ENCODE measurements at places on chromosomes 11 and 22.

DNA sequence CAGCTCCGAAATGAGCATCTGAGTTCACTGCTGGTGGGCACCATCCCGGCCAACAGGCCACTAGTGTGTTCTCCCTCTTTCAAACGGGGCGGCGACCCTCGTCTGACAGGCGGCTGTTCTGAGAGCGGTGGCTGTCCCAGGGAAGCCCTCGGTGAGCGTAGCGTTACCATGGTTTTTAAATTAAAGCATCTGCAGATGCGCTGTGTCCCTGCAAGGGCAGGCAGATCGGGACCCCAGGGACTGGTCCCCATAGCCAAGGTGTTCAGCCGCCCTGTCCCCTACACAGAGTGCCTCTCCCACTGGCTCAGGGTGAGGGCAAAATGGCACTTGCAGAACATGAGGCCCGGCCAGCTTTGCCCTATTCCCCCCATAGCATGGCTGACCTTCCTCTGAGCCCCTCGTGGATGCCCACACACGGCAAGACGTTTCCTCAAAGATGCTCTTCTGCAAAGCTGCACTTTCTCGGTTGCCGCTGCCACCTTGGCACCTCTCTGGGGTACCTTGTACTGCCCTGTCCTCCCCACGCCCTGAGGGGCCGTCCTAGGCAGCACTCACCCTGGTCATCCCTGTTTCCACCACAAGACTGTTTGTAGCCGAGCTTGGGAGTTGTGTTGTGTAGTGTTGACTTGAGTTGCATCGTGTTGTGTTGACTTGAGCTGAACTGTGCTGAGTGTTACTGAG, 51.9 kb upstream of the KCNQ1OT1 start:
- H3K27ac ChIP-seq = no peak overlapping the region
- no peak for DNase-seq
- no peaks in the 10 kb centered on the region for H3K4me1 ChIP-seq
- no peaks in the 10 kb centered on the region for H3K36me3 ChIP-seq
- H3K4me3 ChIP-seq = no peak overlapping the region

- no peaks in the 10 kb centered on the region for H3K4me1 ChIP-seq
- H3K4me3 ChIP-seq = no peak overlapping the region
- no peak for DNase-seq
- H3K36me3 ChIP-seq = peaks cover 7% of the 10 kb centered on the region
- no peak overlapping the region for H3K27ac ChIP-seq
Observed at GRCh38 chr11:129574431-129574830, 198.8 kb downstream of the BARX2 start.

DNA sequence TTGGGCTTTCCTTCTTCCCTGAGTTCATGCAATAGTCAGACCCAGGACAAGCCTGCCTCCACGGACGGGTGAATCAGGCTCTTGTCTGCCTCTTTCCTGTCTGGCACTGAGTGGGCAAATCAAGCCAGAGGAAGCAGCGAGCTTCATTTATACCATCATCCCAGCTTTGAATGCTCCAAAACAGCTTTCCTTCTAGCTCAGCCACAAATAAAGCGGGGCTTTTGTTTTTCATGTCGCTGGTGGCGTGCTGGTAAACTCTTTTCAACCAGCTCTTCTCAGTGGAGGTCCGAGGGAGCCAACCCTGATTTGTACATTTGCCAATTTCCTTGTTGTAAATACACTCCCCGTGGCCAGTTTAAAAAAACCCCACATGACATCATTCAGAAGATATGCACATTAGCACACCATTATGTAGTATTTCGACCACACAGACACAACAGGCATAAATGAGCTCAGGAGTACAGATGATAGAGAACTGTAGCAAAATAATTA, 8.6 kb downstream of the C11orf91 start:
- no peaks in the 10 kb centered on the region for H3K36me3 ChIP-seq
- H3K4me1 ChIP-seq = peaks cover 52% of the 10 kb centered on the region
- no peak overlapping the region for H3K4me3 ChIP-seq
- H3K27me3 ChIP-seq = peaks cover 5% of the 10 kb centered on the region

DNA sequence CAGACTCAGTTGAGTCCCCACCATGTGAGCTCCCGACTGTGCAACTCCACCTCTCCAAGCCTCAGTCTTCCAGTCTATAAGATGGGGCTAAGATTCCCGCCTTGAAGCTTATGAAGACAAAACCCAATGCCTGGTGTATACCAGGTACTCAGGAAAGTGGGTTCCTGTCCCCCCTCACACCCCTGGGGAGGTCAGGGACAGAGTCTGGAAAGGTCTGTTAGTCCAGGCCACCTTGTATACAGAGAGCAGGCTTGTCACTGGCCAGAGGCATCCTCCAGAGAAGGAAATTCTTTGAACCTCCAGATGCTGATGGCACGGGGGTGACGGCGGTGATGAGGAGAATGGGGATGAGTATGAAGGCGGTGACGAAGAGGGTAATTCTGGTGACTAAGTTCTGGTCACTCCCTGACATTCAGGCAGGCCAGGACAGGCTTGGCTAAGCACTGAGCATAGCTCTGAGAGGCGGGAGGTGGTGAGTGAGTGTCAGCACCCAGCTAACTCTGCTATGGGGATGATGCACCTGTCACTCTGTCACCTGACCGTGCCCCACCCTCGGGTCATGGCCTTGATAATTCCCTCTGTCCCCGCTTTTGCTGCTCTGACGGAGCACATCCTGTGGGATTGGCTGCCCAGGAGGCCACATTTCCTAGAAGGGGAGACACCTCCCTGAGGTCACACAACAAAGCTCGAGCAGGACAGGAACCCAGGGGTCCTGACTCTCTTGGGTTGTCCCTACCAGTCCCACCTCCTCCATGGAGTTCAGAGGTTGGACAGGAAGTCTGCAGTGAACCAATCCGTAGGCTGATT, 30.9 kb upstream of the CSNK1E start:
- H3K36me3 ChIP-seq = no peaks in the 10 kb centered on the region
- peaks cover 16% of the 10 kb centered on the region for H3K27me3 ChIP-seq
- H3K27ac ChIP-seq = no peak overlapping the region

DNA sequence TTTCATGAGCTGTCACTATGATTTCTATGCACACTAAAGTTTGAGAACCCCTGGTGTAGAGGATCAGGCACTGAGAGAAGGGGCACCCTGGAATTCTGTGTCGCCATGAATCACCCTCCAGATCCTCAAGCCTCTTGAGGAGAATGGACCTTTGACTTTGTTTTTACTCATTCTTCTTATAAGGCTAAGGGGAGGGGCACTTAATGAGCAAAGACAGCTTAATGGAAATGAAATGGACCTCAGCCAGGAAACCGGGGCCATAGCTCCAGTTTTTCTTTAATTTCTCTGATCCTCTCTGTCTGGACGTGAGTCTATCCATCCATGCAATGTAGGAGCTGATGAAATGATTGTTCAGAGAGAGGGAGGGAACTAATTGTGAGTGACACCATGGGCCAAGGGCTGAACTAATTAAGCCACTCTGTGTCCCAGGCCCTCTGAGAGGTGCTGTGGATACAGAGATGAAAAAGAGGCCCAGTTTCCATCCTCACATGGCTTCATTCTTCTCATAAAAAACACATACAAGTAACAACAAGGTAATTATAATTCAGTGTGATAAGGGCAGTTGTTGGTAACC, 32.8 kb downstream of the OR2AT4 start:
- H3K27me3 ChIP-seq = no peaks in the 10 kb centered on the region
- H3K27ac ChIP-seq = no peak overlapping the region
- no peaks in the 10 kb centered on the region for H3K4me1 ChIP-seq
- no peak for DNase-seq
- H3K36me3 ChIP-seq = no peaks in the 10 kb centered on the region

DNA sequence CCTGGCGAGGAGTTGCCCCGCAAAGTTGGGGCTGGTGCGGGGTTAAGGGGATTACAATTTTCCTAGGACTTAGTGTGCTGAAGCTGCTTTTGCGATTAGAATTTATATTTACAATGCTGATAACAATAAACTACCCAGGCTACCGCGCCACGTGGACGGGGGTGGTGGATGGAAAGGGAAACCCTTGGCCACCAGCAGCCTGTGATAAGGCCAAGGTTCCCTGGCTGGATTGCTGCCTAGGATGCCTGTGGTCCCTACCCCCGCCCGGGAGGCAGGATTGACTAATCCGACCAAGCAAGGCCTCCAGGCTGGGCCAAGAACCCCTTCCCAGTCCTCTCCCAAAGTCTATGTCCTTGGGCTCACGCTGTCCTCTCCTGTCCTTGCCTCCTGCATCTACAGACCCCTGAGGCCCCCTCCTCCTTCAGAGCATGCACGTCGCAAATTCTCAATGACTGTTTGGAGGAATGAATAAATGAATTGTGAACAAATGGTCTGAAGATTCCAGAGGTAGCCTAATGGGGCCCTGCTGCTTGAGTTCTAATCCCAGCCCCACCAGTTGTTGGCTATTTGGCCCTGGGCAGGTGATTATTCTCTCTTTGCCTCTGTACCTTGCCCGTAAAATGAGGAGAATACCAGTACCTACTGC, 7.6 kb upstream of the CHKA start:
- peak overlapping the region; percentile 91 for H3K27ac ChIP-seq
- H3K4me1 ChIP-seq = peaks cover 54% of the 10 kb centered on the region
- peaks cover 9% of the 10 kb centered on the region for H3K27me3 ChIP-seq
- H3K4me3 ChIP-seq = peak overlapping the region; percentile 49
- peak; percentile 53 for DNase-seq
- H3K36me3 ChIP-seq = peaks cover 32% of the 10 kb centered on the region

GRCh38 chr11:76119779-76120178, 86.5 kb downstream of the WNT11 start:
- no peak overlapping the region for H3K27ac ChIP-seq
- no peaks in the 10 kb centered on the region for H3K27me3 ChIP-seq
- no peak overlapping the region for H3K4me3 ChIP-seq
- DNase-seq = no peak
- H3K36me3 ChIP-seq = no peaks in the 10 kb centered on the region

DNA sequence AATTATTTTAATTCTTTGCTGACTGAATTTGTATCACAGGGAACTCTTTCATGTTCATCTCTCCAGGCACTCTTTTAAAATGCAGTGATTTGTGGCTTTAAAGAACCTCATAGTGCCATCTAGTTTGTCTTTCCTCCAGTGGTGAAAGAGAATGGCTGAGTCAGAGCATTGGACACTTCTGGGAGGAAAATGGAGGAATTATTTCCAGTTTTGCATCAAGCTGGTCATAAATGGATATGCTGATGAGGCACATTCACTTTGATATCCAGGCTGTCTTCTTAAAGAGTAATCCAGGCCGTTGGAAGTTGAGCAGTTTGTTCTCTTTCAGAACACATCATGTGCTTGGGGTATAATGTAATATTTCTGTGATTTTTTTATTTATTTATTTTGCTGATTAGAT, 273.7 kb downstream of the DDX10 start:
- peaks cover 18% of the 10 kb centered on the region for H3K36me3 ChIP-seq
- no peak overlapping the region for H3K4me3 ChIP-seq
- no peaks in the 10 kb centered on the region for H3K27me3 ChIP-seq
- peaks cover 30% of the 10 kb centered on the region for H3K4me1 ChIP-seq
- H3K27ac ChIP-seq = no peak overlapping the region
- no peak for DNase-seq

DNA sequence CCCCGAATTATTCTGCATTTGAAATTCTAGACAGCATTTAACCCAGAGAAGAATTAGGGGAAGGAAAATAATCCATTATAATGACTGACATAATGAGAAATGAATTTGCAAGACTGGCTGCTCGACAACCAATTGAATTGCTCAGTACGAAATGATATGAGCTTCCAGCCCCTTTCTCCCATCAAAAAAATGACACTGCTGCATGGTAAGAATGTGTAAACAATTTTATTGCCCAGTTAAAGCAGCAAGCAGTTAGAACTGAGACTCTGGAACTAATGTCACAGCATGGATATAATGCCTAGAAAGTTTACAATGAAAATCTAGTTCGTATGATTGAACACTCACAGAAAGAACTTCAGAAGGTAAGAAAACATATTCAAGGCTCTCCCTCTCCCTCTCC, 24.7 kb upstream of the PCF11 start:
- no peak overlapping the region for H3K27ac ChIP-seq
- 0 out of 2 replicates have a peak, but pooled peaks cover 3% of the 10 kb centered on the region for H3K36me3 ChIP-seq
- H3K27me3 ChIP-seq = no peaks in the 10 kb centered on the region
- DNase-seq = no peak
- no peak overlapping the region for H3K4me3 ChIP-seq

DNA sequence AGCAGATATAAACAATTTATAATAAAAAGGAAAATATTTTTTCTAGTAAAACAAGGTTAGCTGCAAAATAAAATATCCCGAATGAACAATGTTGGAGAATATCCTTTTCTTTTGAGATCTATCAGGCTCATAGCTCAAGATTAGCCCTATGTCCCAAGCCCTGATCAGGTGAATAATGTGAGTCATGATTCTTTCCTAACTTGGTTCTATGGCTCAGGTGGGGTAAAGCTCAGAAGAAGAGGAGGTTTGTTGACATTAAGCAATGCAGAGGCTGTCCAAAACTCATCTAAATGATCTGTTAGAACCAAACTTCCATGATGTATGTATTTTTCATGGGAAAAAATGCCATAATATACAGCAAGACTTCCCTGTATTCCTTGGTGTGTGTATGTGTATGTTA, 86.1 kb downstream of the TRIM44 start:
- no peak for DNase-seq
- H3K4me3 ChIP-seq = no peak overlapping the region
- no peaks in the 10 kb centered on the region for H3K27me3 ChIP-seq
- H3K4me1 ChIP-seq = peaks cover 11% of the 10 kb centered on the region
- H3K27ac ChIP-seq = no peak overlapping the region

DNA sequence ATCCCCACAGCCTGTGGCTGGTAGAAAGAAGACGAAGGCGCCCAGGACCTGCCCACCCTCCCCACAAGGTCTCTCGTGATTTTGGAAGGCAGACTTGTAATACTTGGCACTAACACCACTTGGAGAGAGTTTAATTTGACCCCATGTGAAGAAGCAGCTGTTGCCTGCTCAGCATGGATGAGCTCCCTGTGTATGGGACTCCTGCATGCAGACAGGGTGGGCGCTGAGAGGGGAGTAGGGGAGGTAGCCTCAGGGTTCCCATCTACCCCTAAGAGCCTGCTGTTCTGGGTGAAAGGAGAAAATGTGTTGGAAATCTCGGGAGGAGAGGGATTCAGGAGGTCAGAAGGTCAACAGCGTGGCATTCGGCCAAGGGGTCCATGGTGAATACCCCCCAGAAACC, 625.9 kb downstream of the TBC1D22A start:
- H3K27me3 ChIP-seq = no peaks in the 10 kb centered on the region
- H3K36me3 ChIP-seq = no peaks in the 10 kb centered on the region
- H3K4me1 ChIP-seq = no peaks in the 10 kb centered on the region
- H3K27ac ChIP-seq = no peak overlapping the region
- DNase-seq = no peak

- 0 out of 2 replicates have a peak, but pooled peaks cover 3% of the 10 kb centered on the region for H3K27me3 ChIP-seq
- no peaks in the 10 kb centered on the region for H3K36me3 ChIP-seq
- peaks cover 15% of the 10 kb centered on the region for H3K4me1 ChIP-seq
- H3K27ac ChIP-seq = no peak overlapping the region
- H3K4me3 ChIP-seq = no peak overlapping the region
- no peak for DNase-seq
Observed at GRCh38 chr22:23137468-23137867, 4.3 kb downstream of the RSPH14 start.

DNA sequence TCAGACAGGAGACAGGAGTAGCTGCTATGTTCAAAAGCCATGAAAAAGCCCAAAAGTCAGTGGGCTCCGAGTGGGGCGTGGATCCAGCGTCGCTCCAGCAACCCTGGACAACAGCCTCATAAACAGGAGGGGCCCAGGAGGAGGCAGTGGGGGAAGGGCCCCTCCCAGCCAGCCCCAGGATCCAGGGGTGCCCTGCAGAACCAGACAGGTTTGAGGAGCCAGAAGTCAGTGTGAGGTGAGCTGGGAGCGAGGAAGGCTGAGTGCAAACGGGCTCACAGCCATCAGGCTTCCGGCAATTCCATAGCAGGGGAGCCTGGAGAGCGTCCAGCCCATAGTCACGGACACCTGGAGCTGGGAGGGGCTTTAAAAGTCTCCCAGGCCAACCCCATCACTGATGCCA, 217.7 kb downstream of the MN1 start:
- H3K27ac ChIP-seq = no peak overlapping the region
- H3K27me3 ChIP-seq = no peaks in the 10 kb centered on the region
- no peak overlapping the region for H3K4me3 ChIP-seq
- DNase-seq = no peak
- H3K36me3 ChIP-seq = no peaks in the 10 kb centered on the region

All from WTC11 (cell line).